ENCODE measurements at places on chromosomes 6 and 20. TPM values are rescaled to one million over a fixed set of nuclear protein-coding genes. Genes with fewer than 3 reads are reported as not detected.

DNA sequence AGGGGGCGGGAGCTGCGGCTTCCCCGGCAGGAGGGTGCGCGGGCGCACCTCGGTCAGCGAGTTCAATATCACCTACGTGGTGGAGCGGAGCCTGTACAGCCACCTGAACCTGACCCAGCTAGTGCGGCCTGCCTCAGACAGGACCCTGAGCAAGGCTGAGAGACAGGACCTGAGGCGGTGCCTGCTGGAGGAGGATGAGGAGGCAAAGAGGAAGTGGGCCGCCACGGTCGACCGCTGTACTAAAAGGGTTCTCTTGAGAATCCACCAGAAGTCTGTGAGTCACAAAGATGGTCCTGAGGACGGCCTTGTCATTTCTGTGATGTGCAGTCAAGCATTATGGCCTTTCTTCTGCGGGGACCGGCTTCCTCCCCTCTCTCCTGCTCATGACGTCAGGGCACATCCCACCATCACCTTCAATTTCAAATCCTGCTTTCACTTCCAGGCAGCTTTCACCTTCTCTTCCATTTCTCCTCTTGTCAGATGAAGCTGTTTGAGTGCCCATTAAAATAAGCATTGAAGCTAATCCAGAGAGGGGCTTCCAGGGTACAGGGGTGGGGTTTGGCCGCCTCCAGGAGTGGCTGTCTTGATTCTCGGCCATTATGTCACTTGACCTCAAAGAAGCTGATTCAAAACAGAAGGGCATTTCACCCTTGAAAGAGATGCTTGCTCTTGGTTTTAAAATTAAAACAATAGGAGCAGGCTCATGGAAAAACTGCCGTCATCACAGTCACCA is 177.6 kb downstream of the SASH1 start:
- DNase-seq: no peak

DNA sequence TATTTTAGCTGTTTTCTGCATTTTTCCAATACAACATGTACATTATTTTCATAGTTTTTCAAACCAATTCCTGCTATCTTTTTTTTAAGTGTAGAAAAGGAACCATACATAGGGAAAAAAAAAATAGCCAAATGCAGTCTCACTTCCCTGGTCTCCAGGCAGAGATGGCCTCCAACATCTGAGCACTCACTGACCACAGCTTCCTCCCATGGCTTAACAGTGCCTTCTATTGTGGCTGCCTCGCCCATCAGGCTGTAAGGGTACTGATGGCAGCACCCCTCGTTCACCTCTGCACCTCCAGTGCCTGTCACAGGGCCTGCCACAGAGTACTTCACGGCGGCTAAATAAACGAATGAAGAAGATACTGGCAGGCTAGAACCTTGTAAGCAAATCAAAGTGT is 591.1 kb downstream of the PTPRT start:
- no peak for DNase-seq

GRCh38 chr6:44162876-44163625 is 4.4 kb downstream of the CAPN11 start:
- DNase-seq: no peak

DNA sequence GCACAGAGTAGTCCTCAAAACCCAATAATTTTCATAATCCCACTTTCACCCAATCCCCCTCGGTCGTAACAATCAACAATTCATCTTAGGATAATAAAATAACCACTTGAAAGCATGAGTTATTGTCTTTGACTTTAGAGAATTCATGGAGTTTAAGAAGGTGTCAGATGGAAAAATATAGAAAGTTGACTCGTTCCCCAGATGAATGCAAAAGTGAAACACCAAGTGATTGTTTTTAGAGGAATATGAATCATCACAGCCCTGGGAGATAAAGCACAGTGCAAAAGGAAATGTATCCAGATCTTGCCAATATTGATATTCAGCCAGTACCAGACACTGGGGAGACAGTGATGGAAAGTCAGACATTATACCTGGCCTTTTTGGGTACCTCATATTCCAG is 860.5 kb downstream of the DHX35 start:
- DNase-seq: peak; percentile 81

GRCh38 chr6:148596891-148597455 is 149.9 kb upstream of the UST start:
- DNase-seq: no peak

- DNase-seq: no peak
These were observed 26.0 kb downstream of the RBM38 start for GRCh38 chr20:57417051-57417689.

PLTP gene
- 167 TPM for total RNA-seq

BFSP1 gene
- total RNA-seq: 4.2 TPM

DNA sequence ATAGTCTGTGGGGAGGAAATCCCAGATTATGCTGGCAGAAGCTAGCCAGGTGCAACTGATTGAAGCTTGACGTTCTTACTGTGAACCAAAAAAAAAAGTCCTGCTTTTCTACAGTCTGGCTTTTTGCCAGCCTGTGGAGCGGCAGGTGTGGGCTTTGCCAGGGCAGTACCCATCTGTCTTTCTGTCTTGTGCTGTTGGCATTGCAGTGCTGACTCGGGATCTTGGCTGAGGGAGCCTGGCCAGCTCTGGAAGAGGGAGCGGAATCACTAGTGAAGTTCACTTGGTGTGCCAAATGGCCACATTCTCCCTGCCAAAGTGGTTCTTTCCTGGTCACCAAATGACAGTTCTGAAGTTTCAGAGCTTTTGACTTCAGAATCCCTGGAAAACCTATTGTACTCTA is 5.0 kb downstream of the KIF3B start:
- no peak for DNase-seq

DNA sequence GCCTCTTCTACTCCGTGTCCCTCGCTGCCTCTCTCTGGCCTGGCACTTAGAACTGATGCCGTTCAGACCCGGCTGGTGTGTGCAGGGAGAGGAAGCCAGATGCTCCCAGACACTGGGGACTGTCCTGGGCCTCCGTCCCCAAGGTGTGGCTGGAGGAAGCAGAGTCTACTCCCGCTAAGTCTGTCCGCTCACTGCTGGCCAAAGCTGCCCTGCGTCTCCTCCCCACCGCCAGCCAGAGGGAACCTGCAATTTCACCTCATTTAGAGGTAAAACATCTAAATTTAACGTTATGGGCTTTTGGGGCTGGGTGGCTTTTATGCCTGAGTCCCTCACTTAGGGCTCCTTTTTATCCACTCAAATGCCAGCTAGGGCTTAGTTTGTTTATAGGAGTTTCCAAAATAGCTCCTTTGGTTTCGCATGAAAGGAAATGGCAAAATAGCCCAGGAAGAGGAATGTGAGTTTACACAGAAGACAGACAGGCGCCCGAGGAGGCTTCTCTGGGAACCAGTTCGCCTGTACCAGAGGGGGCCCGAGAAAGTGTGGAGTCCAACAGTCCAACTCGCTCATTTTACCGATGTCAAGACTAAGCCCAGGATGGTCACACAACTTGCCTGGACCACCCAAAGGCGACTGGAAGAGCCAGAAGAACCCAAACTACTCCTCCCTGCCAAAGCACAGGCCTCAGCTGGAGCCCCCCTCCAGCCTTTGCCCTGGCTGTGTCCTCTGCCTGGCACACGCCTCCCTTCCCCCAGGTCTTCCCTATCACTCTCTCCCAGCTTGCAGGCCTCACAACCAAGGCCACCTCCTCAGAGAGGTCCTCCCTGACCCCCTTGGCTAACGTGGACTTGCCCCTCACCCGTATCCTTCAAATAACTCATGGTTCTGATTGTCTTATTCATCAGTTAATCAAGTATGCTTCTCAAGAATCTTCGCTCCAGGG is 54.5 kb downstream of the RIPOR3 start:
- no peak for DNase-seq

R3HDML gene
- 1.3 TPM for total RNA-seq
